ENCODE measurements at places on chromosomes 4 and X.
A peak's percentile ranks its signal among the peaks of the same experiment; 100 is the strongest.

DNA sequence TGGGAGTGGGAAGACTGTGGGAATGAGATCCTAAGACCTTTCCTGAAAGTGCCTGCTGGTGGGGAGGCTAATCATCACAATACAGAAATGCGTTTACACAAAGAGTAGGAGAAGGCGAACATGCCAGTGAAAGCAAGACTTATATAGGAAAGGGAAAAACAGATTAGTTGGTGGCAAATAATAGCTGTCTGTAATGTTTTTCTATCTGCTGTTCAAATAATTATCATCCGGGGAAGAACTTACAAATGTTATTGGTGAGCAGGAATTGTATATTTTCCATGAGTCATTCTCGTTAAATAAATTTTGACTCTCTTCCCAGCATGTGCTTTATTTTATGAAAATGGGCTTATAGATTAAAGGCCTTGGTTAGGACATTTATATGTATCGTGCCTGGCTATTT is 196.5 kb downstream of the ARHGAP10 start:
- DNase-seq: no peak

DNA sequence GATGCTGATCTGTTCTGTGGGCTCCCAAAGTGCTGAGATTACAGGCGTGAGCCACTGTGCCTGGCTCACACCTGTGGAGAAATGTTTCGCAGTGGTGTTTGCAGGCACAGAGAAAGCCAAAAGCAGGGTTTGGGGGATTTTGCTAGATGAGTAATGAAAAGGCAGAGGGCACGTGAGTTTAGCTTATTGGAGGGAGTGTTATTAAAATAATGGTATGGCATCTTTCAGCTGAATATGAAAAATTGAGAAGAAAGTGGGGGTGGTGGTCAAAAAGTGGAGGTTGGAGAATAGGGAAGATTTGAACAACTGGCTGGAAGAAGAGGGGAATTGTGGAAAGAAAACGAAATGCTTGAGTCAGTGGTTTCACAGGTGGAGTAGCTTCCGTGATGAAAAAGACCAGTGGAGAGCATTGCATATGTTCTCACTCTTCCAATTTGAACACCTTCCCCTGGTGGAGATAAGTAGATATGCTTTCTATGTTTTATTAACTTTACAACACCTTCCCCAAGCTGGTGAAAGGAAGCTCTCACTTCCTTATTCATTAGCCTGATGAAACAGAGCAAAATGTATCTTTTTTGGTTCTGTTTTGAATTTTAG is 1.1 kb upstream of the CHST7 start:
- no peak for DNase-seq

DNA sequence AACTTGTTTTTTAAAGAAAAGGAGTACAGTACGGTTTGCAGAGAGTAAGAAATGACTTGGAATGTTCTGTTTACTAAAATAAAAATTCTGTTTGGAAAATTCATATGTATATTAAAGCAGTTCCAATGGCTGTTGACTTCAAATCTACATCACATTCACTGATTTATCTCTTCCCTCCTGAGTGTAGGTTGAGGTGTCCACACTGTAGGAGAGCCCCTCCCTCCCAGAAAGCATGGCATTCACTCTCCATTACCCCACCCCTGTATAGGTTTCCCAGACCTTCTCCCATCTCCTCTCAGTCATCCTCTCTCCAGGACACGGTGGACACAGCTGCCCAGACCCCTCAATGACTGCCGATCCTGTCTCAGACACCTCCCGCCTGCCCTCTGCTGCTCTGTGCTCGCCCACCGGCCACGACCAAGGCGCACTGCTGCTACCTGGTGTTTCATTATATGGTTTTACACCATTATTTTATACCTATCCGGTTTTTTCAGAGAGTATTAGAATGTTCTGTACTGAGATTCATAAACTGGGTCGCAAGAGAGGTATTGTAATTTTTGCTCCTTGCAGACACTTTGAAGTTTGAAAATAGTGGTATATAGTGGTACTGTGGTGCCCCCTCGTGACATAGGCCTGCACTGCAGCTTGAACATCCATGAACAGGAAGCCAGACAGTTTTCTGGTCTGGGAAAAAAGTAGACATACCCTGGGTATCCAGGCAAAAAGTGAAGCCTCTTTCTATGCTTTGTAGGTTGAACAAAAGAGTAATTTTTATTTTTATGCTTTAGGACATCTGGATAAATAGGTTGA is 38.8 kb upstream of the BEX4 start:
- peak; percentile 67 for DNase-seq

- DNase-seq: no peak
Observed at GRCh38 chrX:23434356-23434884, 99.8 kb downstream of the PTCHD1 start.

- no peak for DNase-seq
Observed at GRCh38 chr4:19728773-19729172, 522.9 kb upstream of the SLIT2 start.

GRCh38 chrX:103774070-103774642 is 2.5 kb upstream of the PLP1 start:
- peak; percentile 49 for DNase-seq

DNA sequence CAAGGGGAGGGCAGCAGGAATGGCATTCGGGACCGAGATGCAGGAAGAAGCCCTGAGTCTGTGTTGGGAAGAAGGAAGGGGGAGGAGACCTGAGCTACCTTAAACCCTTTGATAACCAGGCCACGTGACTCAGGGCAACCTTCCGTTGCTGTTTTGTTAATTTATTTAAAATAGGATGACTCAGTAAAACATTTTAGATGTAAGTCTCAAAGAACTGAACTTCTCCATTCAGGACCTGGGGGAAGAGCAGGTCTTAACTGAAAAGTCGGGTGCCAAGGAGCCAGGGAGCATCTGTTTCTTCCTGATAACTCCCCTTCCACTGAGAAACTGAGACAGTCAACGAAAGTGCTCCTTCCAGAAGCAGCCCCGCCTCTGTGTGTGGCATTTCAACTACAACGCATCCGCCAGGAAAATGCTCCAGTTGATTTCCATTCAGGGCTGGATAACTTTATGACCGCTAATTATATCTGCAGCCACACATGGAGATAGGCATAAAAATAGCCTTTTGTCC is 88.0 kb downstream of the IRF2 start:
- no peak for DNase-seq

GRCh38 chrX:3527811-3528210 is 181.4 kb upstream of the MXRA5 start:
- DNase-seq: no peak

GRCh38 chrX:36443007-36443406 is 523.5 kb downstream of the CFAP47 start:
- no peak for DNase-seq

DNA sequence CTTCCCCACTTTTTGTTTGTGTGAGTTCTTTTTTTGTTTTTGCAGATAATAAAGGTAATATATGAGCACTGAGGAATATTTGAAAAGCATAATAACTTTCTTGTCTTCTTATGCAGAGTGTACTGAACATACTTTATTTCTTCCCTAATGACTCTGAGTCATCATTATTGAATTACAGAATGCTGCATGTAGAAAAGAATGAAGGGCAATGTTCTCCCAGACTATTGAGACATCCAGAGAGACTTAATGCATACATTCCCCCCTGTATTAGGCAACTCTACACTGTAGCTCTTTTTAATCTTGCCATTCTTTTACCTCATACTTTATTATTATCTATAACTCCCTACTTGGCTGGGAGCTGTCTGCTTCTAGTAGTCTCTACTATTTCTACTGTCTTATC is 240.5 kb upstream of the ANKRD50 start:
- peak; percentile 30 for DNase-seq

GRCh38 chr4:168514249-168514852 is 17.5 kb downstream of the PALLD start:
- DNase-seq: peak; percentile 21

DNA sequence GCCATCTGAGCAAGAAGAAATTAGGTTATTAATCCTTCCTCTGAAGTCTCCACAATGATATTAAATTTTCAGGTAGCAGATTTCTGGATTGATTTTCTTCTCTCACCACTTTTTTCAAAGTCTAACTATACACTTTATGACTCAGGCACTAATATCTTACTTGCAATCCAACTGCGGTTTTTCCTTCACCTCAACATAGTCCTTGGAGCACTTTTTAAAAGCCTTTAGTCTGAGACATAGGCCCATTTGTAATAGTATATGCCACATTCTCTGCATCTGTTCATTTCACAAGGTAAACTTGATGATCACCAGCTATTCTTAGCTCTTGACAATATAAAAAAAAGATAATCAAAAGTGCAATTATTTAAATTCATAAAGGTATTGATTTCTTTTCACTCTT is 55.9 kb upstream of the EDNRA start:
- no peak for DNase-seq

- DNase-seq: no peak
Observed at GRCh38 chrX:53688300-53688699, 1.8 kb upstream of the HUWE1 start.

GRCh38 chrX:15475486-15475885 is 17.6 kb downstream of the PIR start:
- no peak for DNase-seq
